Activated T-helper 17 cell treated with anti-CD3 and anti-CD28 coated beads, Interleukin-2, amount 50 U/mL, for 72 hours (primary cell): ENCODE measurements at places on chromosomes 4 and X.

DNA sequence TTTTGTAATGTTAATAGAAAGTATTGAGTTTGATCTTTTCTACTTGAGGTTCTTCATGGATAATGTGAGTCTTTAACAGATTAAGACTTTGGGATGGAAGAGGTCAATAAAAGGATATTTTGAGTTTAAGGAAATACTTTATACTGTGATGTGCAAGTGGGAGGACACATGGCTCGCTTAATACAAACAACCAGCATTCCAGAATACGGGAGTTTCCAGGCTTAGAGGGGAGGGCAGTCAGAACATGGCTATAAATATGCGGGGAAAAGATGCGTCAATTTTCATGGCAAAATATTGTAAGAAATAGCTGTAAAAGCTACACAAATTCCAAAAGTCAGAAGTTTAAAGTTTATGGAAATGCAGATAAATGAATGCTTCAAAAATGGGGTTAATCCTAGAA, 192.3 kb downstream of the AASDH start:
- ATAC-seq, result no peak

DNA sequence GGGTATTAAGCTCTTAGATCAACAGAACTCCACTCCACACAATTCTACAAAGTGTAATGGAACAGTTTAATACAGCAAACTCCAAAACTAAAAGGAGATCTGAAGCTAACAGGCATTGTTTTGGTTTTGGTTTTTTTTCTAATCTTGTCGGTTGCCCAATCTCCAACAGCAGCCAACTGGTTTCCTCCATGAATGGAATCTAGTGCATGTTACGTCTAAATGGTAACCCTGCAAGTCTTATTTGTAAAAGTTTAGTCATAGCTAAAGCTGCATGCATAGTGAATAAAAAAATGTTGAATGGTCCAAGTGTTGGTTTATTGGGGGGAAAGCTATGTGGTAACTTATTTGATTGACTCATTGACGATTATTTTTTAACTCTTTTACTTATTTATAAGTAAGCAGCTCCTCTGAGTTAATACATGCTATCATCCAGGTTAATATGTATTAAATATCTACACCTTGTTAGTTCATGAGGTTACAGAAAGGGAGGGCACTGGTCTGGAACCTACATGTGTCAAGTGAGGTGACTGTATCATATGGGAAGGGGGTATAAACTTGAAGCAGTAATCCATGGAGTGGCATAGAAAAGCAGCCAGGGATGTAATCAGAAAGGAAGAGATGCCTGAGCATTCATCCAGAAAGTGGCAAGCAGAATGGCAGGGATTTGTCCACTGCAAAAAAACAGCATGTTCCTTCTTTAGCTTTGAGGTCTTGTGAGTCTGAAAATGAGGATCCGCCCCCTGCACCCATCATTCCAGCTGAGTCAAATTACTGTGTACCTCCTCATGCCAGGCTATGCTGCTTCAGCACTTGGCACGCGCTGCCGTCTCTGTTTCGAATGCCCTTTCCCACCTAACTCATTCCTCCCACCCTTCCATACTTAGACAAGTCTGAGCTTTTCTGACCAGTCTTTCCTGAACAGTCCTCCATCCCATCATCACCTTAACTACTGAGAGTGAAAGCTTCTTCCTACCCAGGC, 81.7 kb downstream of the PDGFC start:
- ATAC-seq, result no peak

DNA sequence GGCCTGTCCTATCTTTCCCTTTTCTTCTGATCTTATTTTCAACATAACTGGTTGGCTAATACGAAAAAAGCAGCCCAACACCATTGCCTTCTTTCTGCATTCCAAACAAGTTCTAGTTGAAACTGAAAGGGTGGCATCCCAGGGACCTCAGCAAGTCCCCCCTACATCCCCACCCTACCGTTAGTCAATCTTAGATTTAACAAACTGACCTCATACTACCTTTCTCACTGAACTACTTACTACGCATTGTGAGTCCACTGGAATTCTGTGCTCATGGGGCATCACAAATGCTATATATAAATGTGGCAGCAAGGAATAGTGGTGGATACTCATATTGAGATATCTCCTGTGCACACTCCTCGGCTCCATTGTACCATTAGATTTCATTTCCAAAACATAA, 33.1 kb upstream of the FGF5 start:
- no peak for ATAC-seq

DNA sequence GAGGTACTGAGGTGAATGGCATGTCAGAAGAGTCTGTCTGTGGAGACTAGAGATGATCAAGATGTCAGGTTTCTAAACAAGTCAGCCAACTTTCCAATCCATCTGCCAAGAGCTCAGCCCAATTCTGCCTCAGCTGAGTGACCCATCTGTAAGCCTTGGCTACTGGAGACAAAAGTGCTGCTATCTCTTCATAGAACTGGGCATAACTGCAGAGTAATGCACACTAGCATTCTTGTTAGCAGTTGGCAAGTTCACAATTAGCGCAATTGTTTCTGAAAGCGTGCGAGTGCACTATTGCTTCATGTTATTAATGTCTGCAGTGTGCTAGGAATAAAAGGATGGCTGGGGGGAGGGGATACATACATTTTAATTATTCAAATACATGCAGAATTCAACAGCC, 32.9 kb upstream of the SH3D19 start:
- ATAC-seq, result no peak
